AG10803 (cell line): ENCODE measurements at places on chromosomes 1 and 21.

GRCh38 chr21:44932408-44933181, 7.2 kb upstream of the SLX9 start:
- DNase-seq, result peak; percentile 46

- no peak for DNase-seq
Observed at GRCh38 chr1:92913093-92913819, 48.0 kb downstream of the DIPK1A start.

- no peak for DNase-seq
Observed at GRCh38 chr1:219924342-219924741, 4.0 kb downstream of the SLC30A10 start.

GRCh38 chr1:67889466-67889865, 56.2 kb upstream of the GNG12 start:
- DNase-seq, result no peak

DNA sequence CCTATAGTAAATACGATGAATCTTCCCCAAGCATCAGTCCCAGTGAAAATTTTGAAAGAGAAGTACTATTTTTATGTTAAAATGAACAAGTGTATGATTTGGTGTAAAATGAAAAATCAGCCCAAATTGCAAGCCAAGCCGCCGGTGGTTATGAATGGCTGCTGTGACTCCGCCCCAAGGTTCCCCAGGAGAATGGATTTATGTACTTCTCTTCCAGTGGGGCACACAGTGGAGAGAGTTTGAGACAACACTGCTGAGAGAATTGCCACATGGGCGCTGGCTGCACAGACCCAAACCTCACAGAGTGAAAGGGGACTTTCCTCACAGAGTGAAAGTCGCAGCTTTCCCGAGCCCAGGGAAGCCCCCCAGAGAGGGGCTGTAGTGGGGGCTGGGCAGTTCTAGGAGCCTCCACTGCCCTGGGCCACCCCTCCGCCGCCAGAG, 24.0 kb downstream of the CDK18 start:
- DNase-seq, result no peak

GRCh38 chr1:180211860-180212229, 18.2 kb upstream of the LHX4 start:
- DNase-seq, result no peak

DNA sequence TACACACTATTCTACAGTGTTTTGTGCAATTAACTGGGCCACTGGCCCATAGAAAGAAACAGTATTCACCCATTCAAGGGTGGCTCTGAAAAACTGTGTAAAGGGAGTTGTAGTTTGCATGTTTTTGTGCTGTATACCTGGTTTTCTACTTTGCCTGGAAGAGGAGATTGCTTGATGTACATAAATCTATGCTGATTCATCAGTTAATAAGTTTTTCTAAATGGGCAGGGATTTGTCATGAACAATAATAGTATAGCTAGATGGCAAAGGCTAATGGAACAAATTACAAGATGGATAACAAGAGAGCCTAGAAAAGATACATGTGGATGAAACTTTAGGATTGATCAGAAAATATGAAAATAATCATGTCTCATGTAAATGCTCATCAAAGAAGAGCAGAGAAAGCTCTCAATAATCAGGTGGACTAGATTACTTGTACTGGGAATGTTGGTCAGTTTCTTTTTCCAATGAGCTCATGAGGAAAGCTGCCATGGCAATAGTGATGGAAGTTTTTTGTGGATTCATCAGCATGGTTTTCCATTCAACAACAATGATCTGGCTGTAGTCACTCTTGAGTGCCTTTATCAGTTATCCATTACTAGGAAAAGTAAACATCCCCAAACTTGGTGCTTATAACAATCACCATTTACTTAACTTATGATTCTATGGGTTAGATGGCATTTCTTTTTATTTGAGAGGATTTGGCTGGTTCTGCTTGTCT, 602.8 kb downstream of the BRINP3 start:
- DNase-seq, result no peak

DNA sequence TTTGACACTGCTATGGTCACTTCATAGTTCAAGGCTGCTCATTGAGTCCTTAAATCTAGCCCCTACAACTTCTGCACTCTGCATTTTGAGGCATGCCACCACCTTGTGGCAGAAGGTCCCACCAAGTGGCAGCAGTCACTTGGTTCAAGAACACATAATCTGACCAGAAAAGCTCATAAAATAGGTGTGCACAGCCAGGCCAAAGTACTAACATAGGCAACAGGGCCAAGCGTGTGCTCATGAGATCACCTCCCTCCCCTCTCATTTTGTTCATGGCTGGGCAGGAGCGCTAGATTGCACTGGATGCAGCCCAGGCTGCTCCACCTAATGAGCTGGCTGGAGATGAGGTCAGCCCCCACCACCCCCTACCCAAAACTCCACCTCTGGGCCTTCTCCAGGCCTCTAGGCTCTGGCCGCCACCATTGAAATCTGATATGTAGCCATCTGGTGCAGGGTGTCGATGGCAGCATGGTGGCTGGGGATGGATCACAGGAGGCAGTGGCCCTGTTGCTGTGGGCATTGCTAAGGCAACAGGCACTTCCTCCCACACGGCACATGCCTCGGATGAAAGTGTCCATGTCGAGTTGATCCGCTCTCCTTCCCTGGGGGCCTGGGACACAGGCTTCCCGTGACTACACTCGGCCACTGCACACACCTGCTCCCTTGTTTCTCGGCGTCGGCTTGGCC, 193.2 kb downstream of the TRABD2B start:
- DNase-seq, result no peak

- DNase-seq, result no peak
Observed at GRCh38 chr1:85378534-85378933, 86.4 kb downstream of the DDAH1 start.

GRCh38 chr1:42913426-42914091, 45.1 kb downstream of the SLC2A1 start:
- peak; percentile 78 for DNase-seq

DNA sequence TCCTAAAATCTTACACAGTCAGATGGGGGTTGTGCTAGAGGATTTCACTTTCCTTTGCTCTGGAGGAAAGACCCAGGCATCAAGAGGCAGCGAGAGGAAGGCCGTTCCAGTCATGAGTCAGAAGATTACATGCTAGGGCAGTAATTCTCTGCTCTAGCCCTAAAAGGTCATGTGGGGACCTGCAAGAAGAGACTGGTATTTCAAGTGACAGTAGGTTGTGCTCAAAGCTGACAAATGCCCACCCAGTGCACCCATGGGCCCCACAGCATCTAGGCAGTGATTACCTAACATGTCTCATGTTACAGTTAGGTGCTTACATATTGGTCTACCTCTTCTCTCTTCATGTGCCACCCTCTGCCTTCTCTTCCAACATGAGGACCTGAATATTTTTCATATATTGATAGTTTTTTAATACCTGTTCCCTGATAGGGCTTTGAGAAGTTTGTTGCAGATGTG, 99.7 kb upstream of the BEND5 start:
- peak; percentile 62 for DNase-seq

DNA sequence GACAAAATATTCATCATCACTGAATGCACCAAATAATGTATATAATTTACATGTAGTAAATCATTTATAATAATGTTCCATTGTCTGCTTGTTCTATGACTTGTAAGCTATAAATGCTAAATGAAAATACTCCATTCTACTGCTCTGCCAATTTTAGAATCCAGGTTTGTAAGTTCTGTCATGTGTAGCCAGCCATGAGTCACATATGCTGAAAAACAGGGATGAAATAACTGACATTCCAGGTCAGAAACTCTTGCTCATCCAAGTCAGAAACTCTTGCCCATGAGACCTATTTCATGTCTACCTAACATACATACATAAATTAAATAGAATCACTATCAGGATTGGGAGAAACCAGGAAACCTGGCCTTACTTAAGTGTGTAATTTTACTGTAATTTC, 95.6 kb downstream of the ASH1L start:
- DNase-seq, result peak; percentile 77

GRCh38 chr1:212149566-212149965, 114.0 kb downstream of the DTL start:
- DNase-seq, result no peak

GRCh38 chr1:245797592-245798348, 643.0 kb downstream of the KIF26B start:
- no peak for DNase-seq

DNA sequence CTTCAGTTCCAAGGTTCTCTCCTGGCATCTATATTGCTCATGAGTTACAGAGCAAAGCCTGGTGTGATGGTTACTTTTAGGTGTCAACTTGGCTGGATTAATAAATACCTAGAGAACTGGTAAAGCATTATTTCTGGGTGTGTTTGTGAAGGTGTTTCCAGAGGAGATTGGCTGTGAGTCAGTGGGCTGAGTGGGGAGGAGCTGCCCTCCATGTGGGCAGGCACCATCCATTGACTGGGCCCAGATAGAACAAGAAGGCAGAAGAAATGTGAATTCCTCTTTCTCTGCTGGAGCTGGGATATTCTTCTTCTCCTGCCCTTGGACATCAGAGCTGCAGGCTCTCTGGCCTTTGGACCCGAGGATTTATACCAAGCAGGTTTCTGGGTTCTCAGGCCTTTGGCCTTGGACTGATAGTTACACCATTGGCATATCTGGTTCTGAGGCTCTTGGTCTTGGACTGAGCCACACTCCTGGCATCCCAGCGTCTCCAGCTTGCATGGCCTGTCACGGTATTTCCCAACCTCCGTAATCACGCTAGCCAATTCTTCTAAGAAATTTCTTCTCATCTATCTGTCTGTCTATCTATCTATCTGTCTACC, 44.5 kb downstream of the B3GALT5 start:
- no peak for DNase-seq

GRCh38 chr1:211723273-211723672, 47.9 kb upstream of the NEK2 start:
- no peak for DNase-seq
